ENCODE measurements at places on chromosomes 2 and 18. TPM values are rescaled to one million over a fixed set of nuclear protein-coding genes. Genes with fewer than 3 reads are reported as not detected.

The TMEM150A gene
- polyA plus RNA-seq, result 21.1 TPM

The DSC2 gene
- polyA plus RNA-seq, result 7.9 TPM

The EFEMP1 gene
- polyA plus RNA-seq, result 46.9 TPM

The CHPF gene
- 76.9 TPM for polyA plus RNA-seq

The SIX3 gene
- polyA plus RNA-seq, result not detected

The LRRC30 gene
- not detected for polyA plus RNA-seq

The FAM237A gene
- polyA plus RNA-seq, result not detected

The IL1R1 gene
- polyA plus RNA-seq, result 28.7 TPM

The CTAGE1 gene
- polyA plus RNA-seq, result not detected

The WDR33 gene
- 18.1 TPM for polyA plus RNA-seq

The CCDC178 gene
- not detected for polyA plus RNA-seq

The SULT1C4 gene
- 1.7 TPM for polyA plus RNA-seq

The POTEF gene
- polyA plus RNA-seq, result not detected

The POTEJ gene
- not detected for polyA plus RNA-seq
